ENCODE measurements at places on chromosomes 12 and 14.

- DNase-seq: no peak
Observed at GRCh38 chr12:56014205-56014604, 6.6 kb upstream of the IKZF4 start.

DNA sequence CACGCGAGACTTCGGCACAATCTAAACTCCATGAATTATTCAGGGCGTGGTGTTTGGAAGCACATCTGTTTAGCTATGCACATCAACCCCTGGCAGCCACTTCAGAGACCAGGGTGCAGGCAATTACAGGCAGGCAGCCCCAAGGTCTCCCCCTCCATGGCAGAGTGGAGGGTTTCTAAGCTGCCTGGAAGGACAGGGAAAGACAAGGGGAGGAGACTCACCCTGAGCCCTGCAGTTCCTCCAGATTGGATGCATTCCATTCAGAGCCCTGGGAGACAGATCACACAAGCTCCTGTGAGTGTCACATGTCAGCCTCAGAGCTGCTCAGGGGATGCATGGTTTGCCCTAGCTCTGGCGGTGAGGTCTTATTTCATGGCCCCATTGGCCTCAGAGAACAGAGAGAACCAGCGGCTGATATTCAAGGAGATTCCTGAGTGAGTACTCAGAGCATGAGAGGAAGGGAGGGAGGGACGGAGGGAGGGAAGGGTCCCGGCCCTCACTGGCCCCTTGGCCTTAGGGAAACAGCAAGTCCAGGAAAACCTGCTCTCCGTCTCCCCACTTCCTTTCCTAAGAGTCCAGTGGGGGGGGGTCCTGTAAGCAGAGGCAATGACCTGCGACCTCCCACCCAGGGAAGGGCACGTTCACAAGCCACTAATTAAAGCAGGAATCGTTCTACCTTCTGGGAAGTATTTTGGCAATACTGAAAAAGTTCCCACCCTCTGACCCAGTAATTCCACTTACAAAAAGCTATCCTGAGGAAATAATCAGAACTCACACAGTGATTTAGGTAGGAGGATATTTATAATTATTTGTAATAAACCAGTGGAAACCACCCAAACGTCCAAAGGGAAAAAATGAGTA lies 55.1 kb downstream of the SSH1 start:
- DNase-seq: no peak

- DNase-seq: peak; percentile 24
Observed at GRCh38 chr14:101839236-101839635, 77.7 kb downstream of the PPP2R5C start.

DNA sequence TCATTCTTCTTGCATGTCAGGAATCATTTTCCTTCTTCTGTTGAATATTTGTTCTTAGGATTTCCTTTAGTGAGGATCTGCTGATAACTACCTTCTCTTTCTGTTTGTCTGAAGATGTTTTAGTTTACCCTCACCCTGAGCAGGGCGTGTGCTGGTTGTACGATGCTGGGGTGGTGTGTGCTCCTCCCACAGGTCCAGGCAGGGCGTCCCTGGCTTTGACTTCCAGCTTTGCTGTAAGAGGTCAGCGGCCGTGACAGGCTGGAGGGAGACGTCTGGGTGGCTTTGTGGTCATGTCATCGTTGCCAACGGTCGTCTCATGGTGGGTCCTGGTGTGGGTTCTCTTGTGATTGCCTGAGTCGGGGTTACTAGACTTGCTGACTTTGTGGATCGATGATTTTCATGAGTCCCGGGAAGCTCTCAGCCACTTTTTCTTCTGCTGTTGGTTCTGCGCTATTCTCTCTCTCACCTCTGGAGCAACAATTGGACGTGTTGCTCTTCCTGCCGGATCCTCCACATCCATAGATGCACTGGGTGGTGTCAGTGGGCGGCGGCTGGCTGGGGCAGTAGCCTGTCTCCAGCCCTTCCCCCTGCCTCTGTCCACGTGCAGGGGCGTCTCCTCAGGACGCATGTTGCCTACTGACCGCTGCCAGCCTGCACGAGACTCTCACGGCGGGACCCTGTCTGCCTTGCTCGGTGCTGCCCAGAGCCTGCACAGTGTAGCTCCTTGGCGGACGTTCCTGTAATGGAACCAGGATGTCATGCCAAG lies 8.4 kb downstream of the PACS2 start:
- no peak for DNase-seq

GRCh38 chr12:77842430-77842829 lies 11.7 kb downstream of the NAV3 start:
- DNase-seq: no peak

DNA sequence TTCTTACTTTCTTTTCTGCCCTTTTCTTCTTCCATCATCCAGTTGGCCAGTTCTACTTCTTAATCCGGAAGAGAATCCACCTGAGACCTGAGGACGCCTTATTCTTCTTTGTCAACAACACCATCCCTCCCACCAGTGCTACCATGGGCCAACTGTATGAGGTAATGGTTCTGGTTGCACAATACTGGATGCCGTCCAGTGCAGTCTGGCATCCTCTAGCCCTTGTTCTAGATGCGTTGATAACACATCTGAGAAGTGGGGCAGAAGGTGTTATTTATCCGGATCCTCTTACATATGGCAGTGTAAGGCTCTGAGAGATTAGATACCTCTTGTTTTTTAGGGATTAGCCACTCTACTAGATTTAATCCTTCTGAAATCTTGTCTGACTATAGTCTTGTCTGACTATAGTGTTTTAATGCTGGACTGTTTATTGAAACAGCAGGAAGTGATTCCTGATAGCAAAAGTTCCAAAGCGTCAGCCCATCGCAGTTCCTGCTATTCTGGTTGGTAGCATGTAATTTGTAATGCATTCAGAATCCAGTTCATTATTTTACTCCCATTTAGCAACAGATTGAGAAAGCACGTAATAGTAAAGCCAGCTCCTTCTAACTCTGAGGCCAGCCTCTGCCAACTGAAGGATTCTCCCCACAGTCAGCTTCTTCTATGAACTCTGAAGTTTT lies 7.9 kb downstream of the GABARAPL1 start:
- no peak for DNase-seq

DNA sequence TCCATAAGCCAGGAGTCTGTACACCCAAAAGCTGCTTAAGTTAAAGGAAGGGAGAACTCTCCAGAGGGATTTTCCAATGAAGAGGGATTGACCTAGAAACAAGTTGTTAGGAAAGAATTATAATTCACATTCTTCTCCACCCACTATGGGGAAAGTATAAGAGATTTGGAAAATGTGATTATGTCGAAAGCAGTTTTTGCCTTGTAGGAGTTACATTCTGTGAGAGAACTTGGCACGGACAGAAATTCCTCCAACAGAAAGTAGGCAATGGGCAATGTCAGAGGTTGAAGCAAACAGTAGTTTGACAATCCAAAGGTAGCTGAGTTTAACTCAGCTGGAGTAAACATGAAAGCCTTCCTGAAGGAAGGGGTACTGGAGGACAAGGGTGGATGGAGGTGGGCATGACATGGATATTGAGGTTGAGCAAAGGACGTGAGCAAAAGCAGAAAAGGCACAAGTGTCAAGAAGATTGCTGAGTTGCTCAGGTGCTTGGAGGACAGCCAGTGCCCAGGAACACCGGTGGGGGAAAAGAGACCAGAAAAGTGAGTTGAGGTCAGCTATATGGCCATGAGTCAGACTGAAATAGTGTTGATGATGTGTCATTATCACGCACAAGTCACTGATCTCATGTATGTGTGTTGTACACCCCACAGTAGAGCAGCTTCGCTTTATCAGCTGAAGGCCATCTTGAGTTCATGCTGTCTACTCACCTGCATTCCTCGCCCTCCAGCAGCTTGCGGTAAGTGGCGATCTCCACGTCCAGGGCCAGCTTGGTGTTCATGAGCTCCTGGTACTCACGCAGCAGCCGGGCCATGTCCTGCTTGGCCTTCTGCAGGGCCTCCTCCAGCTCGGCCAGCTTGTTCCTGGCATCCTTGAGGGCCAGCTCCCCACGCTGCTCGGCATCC lies 4.0 kb downstream of the KRT5 start:
- DNase-seq: no peak

- DNase-seq: no peak
Observed at GRCh38 chr12:119375883-119376190, 41.3 kb downstream of the CCDC60 start.

- DNase-seq: no peak
Observed at GRCh38 chr14:77423423-77423822, at the start of gene NOXRED1. Gene NOXRED1, minus strand, starts transcription at chr14:77423523. Its CDS starts 634 bp downstream, at chr14:77422889.

GRCh38 chr12:24996102-24996797 lies 47.3 kb upstream of the BCAT1 start:
- DNase-seq: no peak

- peak; percentile 87 for DNase-seq
Observed at GRCh38 chr12:27940756-27941402, 31.7 kb downstream of the PTHLH start.

DNA sequence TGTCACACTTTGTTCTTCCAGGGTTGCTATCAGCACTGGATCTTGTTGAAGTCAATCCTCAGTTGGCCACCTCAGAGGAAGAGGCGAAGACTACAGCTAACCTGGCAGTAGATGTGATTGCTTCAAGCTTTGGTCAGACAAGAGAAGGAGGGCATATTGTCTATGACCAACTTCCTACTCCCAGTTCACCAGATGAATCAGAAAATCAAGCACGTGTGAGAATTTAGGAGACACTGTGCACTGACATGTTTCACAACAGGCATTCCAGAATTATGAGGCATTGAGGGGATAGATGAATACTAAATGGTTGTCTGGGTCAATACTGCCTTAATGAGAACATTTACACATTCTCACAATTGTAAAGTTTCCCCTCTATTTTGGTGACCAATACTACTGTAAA lies 23.7 kb downstream of the VTI1B start:
- no peak for DNase-seq

DNA sequence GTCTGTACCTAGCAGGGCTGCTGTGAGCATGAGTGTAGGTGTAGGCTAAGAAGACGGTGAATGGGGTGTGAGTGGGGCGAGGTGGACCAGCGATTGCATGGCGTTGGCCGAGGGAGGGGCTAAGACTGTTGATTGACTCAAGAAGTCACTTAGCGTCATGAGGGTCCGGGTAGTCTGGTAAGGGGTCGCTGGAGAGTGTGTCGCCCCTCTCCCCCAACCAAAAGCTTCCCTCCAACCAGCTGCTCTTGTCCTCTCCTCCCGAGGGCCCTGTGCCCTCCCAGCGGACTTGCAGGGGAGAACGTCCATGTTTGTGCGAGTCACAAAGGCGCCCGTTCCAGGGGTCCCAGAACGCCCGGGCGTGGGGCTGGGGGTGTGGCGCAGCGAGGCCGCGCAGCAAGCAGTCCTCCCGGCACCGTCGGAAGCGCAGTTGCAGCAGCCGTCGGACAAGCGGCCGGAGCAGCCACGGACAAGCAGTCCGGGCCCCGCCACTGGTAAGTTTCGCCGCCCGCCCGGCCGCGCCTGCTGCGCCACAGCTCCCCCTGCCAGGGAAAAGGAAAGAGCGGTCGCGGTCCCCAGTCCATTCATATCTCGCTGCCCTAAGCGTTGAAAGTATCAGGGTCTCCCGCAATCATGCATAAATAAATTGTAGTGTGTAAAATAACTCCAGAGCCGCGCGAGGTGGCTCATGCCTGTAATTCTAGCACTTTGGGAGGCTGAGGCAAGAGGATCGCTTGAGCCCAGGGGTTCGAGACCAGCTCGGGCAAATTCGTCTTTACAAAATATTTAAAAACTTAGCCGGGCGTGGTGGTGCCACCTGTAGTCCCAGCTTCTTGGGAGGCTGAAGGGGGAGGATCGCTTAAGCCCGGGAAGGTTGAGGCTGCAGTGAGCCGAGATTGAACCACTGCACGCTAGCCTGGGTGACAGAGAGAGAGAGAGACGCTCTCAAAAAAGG lies at the start of gene CCDC63:
TSS of gene CCDC63 (plus strand) at position 373 of the 952 bp plus-strand sequence. CDS start 5,968 bp downstream, outside the sequence.
- peak; percentile 55 for DNase-seq

DNA sequence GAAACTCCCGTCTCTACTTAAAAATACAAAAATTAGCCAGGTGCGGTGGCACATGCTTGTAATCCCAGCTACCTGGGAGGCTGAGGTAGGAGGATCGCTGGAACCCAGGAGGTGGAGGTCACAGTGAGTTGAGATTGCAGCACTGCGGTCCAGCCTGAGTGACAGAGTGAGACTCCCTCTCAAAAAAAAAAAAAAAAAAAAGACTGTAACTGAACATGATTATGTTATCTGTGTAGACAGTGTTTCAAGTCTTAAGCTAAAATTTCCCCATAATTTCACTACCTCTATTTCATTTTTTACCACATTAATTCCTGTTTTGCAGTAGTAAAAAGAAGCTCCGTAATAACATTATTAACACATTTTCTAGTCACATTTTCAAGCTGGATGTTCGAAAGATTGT lies 5.4 kb downstream of the PLBD1 start:
- no peak for DNase-seq

GRCh38 chr12:114976959-114977358 lies 293.0 kb upstream of the TBX3 start:
- DNase-seq: no peak

GRCh38 chr14:34331728-34332623 lies 130.1 kb downstream of the SPTSSA start:
- DNase-seq: peak; percentile 37

- no peak for DNase-seq
Observed at GRCh38 chr12:79409562-79409961, 281.2 kb downstream of the PAWR start.

DNA sequence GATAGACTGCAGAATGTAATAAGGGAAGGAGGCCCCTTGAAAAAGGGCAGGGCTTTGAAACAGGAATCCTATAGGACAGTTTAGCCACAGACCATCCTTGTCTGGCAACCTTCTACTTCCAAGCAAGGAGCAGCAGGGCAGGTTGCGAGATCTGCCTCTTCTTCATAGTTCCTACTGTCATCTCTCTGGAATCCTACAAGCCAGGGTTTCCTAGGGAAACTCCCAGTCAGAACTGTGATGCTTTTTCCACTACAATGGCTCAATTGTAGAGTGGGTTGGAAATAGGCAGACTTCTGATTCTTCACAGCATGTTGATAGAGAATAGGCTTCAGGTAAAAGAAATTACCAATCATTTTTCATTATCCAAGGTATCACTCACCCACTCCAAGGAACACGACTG lies 186.3 kb downstream of the DACT1 start:
- no peak for DNase-seq

GRCh38 chr14:56328021-56328420 lies 209.8 kb downstream of the PELI2 start:
- no peak for DNase-seq

DNA sequence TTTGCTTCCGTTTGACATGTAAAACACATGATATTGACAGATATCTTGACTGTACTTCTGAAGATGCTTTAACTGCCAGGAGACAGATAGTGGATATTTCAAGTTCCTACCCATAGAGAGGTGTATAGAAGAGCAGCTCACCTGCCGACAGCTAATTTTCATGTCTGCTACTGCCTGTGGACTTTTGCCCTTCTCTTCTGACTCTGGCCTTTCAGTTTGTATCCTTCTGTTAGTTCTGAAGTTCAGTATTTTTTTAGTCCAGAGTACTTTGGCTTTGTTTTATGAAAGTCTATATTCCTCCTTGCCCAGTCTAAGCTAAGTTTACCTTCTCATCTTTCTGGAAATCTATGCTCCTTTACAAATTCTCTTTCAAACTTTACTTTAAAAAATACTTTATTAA lies 30.8 kb upstream of the STK38L start:
- DNase-seq: no peak
